ENCODE measurements at places on chromosomes 7 and 10. TPM values are rescaled to one million over a fixed set of nuclear protein-coding genes. Genes with fewer than 3 reads are reported as not detected.

Gene PLEKHA1
- 26.9 TPM for total RNA-seq

Gene H2BK1
- total RNA-seq = not detected

Gene OR9A2
- not detected for total RNA-seq

Gene NUTM2B
- 0.81 TPM for total RNA-seq

Gene CDK14
- 45.1 TPM for total RNA-seq

Gene FAM25A
- not detected for total RNA-seq

Gene EVX1
- total RNA-seq = not detected

Gene ARMC3
- total RNA-seq = not detected

Gene CHST15
- total RNA-seq = 35.5 TPM
